ENCODE measurements at places on chromosomes 6 and 20.
A peak's percentile ranks its signal among the peaks of the same experiment; 100 is the strongest.

- no peak for DNase-seq
Observed at GRCh38 chr20:57389695-57390603, 1.2 kb upstream of the RBM38 start.

- no peak for DNase-seq
Observed at GRCh38 chr6:53461696-53462095, 83.2 kb downstream of the GCLC start.

GRCh38 chr6:108805611-108806167, 42.5 kb upstream of the ARMC2 start:
- DNase-seq = peak; percentile 72

DNA sequence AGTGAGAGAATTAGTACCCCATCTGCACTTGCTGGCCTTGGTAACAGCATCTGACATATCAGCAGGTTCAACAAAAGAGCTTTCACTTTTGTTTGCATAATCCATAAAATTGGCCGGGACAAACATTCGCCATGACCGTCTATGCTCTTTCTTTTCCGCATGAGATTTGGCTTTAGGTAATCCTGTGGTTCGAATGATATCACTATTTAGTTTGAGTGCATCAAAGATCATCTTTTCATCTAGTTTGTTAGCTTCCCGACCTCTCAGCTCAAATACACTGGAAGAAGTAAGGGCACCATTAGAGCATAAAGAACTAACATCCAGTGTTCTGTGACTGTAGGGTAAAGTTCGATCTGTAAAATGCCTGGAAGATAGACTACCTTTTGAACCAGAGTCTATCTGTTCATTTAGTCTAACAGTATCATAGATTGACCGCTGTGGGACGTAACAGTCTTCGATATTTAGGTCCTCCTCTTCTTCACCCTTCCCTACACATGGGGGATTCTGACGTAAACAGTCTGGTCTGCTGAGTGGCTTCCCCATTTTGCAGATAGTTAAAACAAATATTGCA, 101.6 kb downstream of the DST start:
- DNase-seq = peak; percentile 61

DNA sequence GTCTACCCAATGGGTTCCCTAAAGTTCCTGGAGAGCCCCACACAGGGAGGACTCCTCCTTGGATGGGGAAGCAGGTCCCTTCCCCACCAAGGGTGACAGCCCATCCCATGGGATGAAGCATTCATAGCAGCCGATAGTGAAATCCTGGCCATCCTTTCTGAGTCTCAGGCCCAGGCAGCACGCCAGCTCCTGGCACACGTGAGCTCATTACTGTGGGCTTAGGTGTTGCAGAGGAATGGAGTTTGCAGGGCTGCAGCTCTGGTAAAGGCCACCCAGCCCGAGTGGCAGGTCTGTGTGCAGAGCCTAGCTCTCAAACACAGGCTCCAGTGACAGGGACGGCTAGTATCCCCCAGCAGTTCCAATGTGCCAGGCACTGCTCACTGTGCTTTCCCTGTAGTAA, 31.0 kb downstream of the SIRPA start:
- DNase-seq = peak; percentile 67

- peak; percentile 35 for DNase-seq
Observed at GRCh38 chr20:17610566-17611289, 40.9 kb downstream of the DSTN start.

Data from G401 (cell line).